HT1080 (cell line): ENCODE measurements at places on chromosomes 3 and 15. TPM values are rescaled to one million over a fixed set of nuclear protein-coding genes. Genes with fewer than 3 reads are reported as not detected.
A peak's percentile ranks its signal among the peaks of the same experiment; 100 is the strongest.

DNA sequence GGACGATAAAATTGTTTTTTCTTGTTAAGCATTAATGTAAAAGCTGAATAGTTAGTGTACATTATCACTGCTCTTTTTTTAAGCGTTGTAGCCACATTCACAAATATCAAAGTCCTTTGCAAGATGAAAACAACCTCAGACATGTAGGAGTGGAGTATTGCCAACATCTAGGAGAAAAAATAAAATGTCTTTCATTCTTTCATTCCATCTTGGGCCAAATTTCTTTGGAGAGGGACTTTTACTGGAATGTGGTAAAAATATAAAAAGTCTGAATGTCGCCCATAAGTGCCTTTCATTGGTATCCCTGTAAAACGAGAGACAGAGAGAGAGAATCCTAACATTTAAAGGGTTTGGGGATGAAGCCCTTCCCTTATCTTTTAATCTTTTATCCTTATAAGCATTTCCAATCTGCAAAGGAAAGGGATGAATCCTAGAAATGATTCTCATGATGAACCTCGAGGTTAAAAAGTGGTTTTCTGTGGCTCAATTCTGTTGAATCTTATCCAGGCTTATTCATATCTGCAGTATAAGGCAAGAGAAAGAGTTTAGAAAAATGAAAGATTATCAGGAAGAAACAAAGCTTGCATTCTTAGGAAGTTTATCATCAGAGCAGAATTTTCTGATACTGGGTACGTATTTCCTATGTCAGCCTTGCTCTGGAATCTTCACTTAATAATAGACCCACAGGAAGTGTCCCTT lies 1031.7 kb downstream of the MCTP2 start:
- DNase-seq: peak; percentile 24

- DNase-seq: no peak
Measured at GRCh38 chr15:67548862-67549651, 6.6 kb downstream of the MAP2K5 start.

Gene CLDN16
- not detected in 2 replicates for total RNA-seq

Gene SH3GL3
- 2.1 and 3.5 TPM in 2 replicates for total RNA-seq

Gene A4GNT
- total RNA-seq: not detected in 2 replicates

Gene SCAMP5
- 0.90 and 1.8 TPM in 2 replicates for total RNA-seq

Gene LYSMD2
- 16.5 and 19.3 TPM in 2 replicates for total RNA-seq

Gene PLA2G4F
- not detected in 2 replicates for total RNA-seq
